Fibroblast of the aortic adventitia (primary cell): ENCODE measurements at places on chromosomes 3 and 15.

DNA sequence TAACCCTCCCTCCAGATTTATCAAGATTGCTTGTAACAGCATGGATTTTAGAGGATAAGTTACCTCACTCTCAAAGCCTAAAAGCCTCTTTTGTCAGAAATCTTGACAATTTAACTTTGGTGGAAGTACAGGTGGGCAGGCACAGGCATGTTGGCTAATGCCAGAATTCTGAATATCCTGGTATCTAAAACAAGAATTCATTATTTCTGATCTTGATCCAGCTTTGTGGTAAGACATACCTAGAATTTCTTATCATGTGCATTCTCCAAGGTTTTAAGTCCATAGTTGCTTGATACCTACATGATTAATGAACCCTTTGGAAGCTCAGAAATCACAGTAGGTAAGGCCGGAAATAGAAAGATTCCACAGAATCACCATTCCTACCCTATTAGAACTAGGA lies 109.9 kb upstream of the TTC14 start:
- DNase-seq: no peak

DNA sequence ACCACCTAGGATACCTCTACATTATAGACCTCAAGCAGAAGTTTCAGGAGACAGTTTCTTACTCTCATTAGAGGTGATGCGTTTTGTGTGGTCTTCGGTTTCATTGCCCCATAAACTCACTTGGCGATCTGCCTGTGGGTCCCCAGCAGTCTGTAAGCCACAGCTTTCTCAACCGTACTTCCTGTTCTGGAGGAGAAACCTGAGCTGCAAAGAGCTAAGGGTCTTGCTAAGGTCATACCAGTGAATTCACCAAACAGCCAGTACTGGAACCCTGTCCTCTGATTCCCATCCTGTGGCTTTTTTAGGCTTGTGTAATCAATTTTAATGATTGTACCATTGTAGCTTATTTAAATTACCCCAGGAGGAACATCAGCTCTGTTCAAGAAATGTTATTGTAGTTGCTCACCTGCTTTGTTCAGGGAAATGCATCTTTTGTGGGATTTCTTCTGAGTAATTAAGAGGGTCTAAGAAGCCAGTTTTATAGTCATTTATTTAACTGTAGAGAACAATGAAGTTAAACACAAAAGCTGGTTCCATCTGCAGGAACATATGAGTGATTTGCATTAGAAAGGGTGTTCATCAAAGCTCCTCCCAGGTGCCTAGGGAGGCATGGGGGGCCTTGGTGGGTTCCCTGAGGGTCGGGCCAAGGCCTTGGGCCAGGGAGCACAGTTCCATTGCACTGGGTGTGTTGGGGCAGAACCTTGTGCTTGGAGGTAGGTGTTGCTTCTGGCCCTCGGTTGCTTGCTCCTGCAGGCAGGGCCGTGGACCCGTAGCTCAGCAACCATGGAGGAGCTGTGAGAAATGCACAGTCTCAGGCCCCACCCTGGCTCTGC lies 69.6 kb downstream of the APBA2 start:
- no peak for DNase-seq

DNA sequence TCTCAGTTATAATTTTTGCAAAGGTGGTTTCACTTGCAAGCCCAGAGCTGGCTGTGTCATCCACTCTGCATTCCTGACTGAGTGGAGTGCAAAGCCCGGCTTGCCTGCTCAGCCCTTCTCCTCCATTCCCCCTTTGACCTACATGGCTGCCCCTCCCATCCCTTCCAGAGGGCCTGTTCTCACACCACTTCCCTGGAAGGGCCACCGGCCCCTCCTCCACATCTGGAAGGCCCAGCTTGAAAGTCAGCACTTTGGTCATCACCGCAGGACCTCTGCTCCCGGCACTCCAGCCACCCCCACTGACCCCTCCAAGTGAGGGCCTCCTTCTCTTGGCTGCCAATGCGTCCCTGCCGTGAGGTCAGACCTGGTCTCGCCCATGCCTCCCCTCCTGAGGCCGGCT lies 74.1 kb upstream of the RNF7 start:
- DNase-seq: peak; percentile 63

DNA sequence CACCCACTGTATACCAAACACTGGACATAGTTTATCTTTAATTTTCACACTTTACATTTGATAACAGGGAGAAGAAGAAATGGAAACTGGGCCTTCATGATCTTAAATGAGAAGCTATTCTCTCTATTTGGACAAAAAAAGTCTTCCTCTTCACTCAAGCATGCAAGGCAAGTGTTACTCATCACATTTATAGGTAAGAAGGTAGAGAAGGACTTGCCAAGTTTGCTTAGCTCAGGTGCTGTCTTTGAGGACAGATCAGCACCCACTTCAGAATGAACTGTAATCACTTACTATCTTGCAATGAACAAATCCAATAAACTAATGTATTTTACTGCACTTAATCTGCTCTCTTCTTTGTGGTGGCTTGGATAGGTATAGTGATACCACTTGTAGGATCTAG lies 1.1 kb upstream of the MYH15 start:
- no peak for DNase-seq

- no peak for DNase-seq
Measured at GRCh38 chr3:111694471-111694870, 99.3 kb upstream of the ZBED2 start.

GRCh38 chr3:116339441-116340028 lies 105.8 kb downstream of the LSAMP start:
- peak; percentile 78 for DNase-seq

- DNase-seq: no peak
Measured at GRCh38 chr3:43907508-43907858, 216.7 kb downstream of the ABHD5 start.
